Epithelial cell of proximal tubule (primary cell): ENCODE measurements at places on chromosomes 12 and 14.

DNA sequence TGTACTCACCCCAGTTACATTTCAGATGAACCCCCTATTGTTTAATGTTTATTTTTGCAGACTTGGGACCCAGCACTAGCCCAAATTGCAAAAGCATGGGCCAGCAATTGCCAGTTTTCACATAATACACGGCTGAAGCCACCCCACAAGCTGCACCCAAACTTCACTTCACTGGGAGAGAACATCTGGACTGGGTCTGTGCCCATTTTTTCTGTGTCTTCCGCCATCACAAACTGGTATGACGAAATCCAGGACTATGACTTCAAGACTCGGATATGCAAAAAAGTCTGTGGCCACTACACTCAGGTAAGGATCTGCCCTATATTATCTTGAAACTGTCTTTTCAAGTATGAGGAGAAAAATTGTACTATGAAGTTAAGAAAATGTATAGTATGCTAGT lies 1.2 kb downstream of the GLIPR1 start:
- no peak for DNase-seq

GRCh38 chr12:77837876-77838291 lies 7.2 kb downstream of the NAV3 start:
- no peak for DNase-seq

GRCh38 chr12:11759899-11760298 lies 110.4 kb downstream of the ETV6 start:
- no peak for DNase-seq

DNA sequence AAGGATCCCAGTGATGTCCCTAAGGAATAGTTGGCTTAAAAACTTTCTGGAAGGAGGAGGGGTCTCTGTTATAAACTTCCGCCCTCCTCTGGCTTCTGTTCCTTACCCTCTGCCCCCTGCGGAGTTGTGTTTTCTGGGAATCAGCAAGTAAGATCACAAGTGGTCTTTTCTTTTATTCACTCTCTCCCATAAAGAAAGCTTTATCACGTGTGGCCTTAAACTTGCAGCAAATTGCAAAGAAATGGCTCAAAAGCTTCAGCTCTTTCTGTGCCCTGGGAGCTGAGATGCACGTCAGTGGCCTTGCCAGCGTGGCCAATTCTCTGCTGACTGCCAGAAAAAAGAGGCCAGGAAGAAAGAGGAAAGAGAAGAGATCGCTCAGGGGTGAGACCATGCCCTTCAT lies at the start of gene SLCO1C1:
Gene SLCO1C1, plus strand, starts transcription at position 101 of the 400 bp plus-strand sequence. CDS start 4,245 bp downstream, outside the sequence.
- DNase-seq = no peak

GRCh38 chr14:39472078-39472477 lies 39.8 kb upstream of the FBXO33 start:
- no peak for DNase-seq

GRCh38 chr14:24260026-24260779 lies 2.8 kb downstream of the TGM1 start:
- no peak for DNase-seq

DNA sequence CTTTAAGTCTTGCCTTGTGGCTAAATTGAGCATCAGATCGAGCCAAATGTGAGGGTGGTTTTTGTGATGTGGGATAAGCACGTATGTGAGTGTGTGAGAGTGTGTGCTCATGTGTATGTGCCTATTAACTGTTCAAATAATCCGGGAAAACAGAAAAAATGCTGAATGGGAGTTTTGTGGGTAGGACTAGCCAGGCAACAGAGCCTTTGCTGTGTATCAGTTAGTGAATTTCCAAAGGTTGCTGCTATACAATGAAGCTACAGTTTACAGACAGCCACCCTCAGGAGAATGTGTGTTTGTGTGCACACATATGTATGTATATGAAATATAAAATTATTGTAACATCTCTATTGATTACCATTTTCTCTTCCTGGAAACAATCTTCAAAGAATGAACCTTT lies 154.0 kb downstream of the SOX5 start:
- no peak for DNase-seq
